ENCODE measurements at places on chromosomes 1 and 21. TPM values are rescaled to one million over a fixed set of nuclear protein-coding genes. Genes with fewer than 3 reads are reported as not detected.

S100A1 gene
- 1.8 TPM for polyA plus RNA-seq

DNA sequence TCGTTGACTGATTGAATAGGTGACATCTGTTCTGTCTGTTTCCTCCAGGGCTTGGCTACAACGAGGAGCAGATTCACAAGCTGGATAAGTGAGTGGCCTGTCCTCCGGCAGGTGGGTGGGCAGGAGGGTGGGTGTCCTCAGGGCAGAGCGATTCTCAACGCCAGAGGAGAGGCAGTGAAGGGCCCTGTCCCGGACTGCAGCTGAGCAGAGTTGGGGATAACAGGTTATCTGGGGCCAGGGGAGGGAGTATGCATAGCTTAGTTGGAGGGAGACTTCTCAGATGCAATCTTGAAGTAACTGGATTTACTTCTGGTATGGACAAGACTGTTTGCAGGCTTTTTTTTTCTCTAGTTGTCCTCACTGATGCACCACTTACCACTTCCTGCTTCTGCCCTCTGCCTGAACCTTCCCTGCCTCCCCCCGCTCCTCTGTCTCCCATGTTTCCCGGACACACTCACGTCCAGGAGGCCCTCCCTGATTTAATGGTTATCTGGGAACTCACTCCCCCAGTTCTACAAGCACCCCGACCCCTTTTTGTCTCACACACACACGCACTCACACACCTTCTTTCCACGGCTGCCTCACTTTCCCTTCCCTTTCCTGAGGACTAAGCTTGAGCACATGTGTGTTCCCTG, 16.4 kb upstream of the RASSF5 start:
- DNase-seq: no peak

GRCh38 chr1:11150326-11150725, 38.8 kb upstream of the ANGPTL7 start:
- DNase-seq: peak; percentile 90

GRCh38 chr1:167808104-167808503, 86.3 kb downstream of the MPZL1 start:
- DNase-seq: no peak

GRCh38 chr1:182968836-182969734, 16.1 kb upstream of the SHCBP1L start:
- no peak for DNase-seq

GRCh38 chr1:3501856-3502640, 47.6 kb downstream of the ARHGEF16 start:
- peak; percentile 34 for DNase-seq

DNA sequence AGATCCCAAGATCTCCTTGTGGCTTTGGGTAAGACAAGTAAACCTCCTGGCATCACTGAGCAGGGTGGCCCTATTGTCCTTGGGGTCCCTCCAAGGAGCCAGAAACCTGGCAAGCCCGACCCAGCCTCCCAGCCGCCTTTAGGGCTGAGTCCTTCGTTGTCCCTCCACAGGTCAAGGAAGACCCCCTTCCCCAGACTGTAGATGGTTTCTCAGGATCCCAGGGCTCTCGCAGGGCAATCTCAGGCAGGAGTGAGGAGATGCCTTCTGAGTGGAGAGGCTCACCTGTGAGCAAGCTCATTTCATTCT, 71.6 kb upstream of the CSF3R start:
- DNase-seq: no peak

DNA sequence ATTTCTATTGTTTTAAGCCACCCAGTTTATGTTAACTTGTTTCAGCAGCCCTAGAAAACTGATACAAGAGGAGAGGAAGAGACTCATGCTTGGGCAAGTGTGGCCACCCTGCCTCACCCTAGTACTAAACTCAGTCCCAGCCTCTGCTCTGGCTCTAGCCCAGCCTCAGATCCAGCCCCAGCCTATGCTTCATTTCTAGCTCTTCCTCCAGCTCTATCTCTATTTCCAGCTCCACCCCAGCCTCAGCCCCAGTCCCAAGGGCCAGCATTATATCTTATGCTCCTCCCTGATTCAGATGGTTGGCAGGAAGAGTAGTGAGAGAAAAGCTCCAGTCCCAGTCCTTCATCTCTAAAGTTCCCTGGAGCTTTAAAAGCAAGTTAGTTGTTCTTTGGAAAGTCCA, 535.5 kb downstream of the PTPRC start:
- DNase-seq: no peak

DNA sequence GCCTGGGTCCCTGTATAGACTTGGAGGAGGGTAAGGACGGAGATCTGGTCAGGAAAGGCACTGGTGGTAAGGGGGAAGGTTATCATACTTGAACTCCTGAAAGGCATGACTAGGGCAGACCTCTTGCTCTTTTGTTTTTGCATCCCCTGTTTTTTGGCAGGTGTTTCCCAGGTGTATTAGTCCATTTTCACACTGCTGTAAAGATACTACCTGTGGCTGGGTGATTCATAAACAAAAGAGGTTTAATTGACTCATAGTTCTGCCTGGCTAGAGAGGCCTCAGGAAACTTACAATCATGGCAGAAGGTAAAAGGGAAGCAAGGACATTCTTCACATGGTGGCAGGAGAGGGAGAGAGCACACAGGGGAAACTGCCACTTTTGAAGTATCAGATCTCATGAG, 57.2 kb upstream of the APOBEC4 start:
- DNase-seq: no peak
